Stimulated activated CD8-positive, alpha-beta memory T cell treated with anti-CD3 and anti-CD28 coated beads, Interleukin-15, amount 100 ng/mL, for 4 hours (primary cell): ENCODE measurements at places on chromosomes 7 and 10.

- DNase-seq = no peak
Observed at GRCh38 chr10:104441329-104442000, 87.8 kb downstream of the CFAP58 start.

GRCh38 chr10:124380256-124380995 is 38.3 kb downstream of the OAT start:
- DNase-seq = no peak

- DNase-seq = no peak
Observed at GRCh38 chr7:34849986-34850385, 187.3 kb downstream of the DPY19L1 start.

GRCh38 chr7:91043924-91044645 is 220.1 kb upstream of the FZD1 start:
- no peak for DNase-seq

GRCh38 chr10:12418000-12418399 is 68.7 kb downstream of the CAMK1D start:
- no peak for DNase-seq

GRCh38 chr7:94856643-94857042 is 50.8 kb upstream of the PPP1R9A start:
- DNase-seq = no peak

DNA sequence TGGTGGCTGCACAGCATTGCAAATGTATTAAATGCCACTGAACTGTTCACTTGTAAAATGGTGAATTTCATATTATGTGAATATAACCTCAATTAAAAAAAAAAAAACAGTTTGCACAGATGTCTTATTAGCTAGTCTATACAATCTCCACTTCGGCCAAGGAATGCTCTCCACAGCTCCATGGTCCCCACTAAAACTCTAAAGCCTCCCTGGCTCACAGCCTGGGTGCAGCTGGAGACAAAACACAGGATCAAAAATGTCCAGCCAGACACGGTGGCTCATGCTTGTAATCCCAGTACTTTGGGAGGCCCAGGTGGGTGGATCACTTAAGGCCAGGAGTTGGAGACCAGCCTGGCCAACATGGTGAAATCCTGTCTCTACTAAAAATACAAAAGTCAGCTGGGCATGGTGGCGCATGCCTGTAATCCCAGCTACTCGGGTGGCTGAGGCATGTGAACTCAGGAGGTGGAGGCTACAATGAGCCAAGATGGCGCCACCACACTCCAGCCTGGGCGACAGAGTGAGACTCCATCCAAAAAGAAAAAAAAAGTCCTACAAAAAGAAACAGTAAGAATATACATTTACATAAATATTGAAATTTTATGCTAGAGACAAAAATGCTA is 66.0 kb downstream of the SRPK2 start:
- no peak for DNase-seq

- DNase-seq = no peak
Observed at GRCh38 chr10:129709627-129710509, 242.8 kb downstream of the MGMT start.

GRCh38 chr10:84294766-84295447 is 33.5 kb upstream of the CCSER2 start:
- DNase-seq = no peak

- no peak for DNase-seq
Observed at GRCh38 chr10:132264966-132265889, 42.5 kb downstream of the STK32C start.

DNA sequence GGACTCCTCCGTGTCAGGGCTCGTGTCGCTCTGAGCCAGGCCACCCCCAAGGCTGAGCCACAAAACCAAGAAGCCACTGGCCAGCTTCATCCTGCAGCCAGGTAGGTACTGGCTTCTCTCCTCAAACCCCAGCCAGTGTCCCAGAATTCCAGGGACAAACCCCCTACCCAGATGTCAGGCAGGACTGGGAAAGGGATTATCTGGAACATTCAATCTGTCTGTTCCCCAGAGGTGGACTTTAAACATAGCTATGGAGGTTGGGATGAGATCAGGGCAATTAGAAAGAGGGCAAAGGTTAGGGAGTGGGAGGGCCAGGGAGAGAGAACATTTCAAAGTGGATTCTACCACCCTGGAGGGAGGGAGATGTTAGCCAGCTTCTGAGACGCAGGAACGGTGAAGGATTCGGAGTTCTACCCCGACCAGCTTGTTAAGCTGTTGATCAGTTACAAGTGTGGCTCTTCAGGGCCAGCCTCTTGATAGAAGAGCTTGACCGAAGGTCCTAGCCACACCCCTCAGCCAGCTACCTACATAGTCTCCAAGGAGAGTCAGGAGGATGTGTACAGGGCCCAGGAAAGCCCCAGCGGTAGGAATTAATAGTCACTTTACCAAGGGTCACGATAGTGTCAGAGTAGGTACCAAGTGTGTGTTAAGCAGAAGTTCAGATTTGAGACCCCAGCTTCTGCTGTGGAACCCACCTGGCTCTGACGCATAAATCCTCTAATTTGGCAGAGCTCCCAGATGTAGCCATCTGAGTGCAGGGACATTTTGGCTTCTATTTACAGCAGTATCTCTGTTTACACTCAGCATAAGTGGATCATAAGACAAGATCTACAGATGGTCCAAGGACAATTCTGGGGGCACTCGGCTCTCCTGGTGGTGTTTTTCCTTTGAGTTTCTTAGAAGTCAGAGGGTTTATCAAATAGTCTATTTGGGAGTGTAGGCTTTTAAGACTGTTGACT is at the start of gene PLA2G12B:
PLA2G12B (minus strand) TSS at position 211 of the 959 bp plus-strand sequence; CDS start at position 90, 121 bp downstream.
- DNase-seq = no peak

- no peak for DNase-seq
Observed at GRCh38 chr7:155213955-155214740, 83.5 kb upstream of the INSIG1 start.

DNA sequence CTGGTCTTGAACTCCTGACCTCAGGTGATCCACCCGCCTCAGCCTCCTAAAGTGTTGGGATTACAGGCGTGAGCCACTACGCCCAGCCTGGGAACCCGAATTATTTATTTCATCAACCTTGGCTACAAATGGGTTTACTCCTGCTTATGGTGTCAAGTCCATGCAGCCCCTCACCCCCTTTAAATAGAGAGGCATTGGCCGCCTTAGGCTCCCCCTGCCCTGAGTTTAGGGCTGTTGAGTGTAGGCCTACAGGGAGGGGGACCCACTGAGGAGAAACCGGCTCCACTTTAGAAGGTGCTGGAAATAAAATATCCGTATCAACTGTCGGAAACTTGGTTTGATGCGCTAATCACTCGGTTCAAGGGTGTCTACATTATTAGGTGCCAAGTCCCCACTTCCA is 8.7 kb upstream of the SP8 start:
- DNase-seq = no peak

DNA sequence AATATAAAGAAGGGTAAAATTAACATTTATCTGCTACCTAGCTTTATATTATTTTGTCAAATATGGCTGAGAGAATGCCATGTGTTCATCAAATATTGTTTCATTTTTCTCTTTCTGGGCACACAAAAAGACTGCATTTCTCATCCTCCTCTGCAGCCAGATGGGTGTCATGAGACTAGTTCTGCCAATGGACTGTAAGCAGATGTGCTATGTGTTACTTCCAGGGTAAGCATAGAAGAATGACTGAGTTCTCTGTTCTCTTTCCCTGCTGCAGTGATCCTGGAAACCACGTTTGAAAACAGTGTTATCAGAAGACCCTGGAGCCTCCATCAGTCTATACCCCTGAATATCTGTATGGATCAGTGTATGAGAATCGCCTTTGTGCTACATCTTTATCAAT is 24.1 kb upstream of the SLK start:
- DNase-seq = no peak

GRCh38 chr7:33556472-33556871 is 348.9 kb upstream of the BMPER start:
- no peak for DNase-seq

GRCh38 chr7:64849924-64850499 is 53.1 kb upstream of the ZNF273 start:
- no peak for DNase-seq

GRCh38 chr7:82851121-82851520 is 311.6 kb downstream of the PCLO start:
- DNase-seq = no peak

DNA sequence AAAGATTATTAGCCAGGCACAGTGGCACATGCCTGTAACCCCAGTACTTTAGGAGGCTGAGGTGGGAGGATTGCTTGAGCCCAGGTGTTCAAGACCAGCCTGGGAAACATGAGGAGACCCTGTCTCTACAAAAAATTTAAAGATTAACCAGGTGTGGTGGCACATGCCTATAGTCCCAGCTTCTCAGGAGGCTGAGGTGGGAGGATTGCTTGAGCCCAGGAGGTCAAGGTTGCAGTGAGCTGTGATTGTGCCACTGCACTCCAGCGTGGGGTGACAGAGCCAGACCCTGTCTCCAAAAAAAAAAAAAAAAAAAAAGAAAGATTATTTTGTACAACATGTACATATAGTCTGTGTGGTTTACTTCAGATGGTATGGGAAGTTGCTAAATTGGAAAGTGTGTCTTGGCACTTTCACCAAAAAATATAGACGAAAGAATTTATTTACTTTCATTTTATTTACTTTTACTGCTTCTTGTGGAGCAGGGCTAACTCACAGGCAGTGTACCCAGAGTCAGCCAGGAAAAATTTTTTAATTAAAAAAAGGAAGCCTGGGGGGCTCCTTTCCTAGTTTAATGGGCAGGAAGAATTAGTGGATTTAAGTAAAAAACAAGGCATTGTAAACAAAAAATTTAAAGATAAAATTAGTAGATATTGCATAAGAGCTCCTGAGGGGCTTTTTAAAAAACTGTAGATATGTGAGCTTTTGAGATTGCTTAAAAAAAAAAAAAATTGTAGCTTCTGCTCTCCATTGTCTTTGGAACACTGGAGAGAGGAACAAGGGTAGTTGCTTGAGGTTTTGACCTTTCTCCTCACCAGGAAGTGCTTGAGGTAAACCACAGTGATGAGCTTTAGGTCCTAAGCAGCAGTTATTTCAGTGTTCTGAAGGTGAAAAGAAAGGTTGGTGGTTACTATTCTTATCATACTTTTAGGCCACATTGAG is 44.6 kb upstream of the VDAC2 start:
- no peak for DNase-seq

DNA sequence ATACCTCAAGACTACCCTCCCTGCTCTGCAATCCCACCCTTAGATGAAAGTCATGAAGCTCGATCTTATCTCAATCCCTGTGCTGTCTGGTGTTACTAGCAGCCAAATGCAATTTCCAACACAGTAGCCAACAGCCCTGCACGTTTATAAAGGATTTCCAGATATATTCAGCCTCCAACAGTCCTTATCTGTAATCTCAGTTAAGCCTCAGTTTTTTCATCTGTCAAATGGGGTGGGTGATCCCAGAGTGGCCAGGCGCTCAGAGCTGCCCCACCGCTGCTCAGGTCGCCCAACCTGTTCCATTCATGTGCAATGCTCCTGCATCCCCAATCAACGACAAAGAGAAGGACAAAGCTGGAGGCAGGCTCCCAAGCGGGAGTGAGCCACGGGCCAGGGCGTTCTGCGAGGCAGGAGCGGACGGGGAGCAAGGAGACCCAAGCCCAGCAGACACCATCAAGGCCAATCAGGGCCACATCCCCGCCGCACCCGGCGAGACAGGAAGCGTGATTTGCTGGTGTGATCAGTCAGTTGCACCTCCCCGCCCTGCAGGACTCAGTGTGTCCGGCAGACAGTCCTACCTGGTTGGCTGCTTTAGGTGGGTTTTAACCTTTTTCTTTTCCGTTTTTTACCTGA is 19.7 kb downstream of the PDGFA start:
- DNase-seq = no peak

DNA sequence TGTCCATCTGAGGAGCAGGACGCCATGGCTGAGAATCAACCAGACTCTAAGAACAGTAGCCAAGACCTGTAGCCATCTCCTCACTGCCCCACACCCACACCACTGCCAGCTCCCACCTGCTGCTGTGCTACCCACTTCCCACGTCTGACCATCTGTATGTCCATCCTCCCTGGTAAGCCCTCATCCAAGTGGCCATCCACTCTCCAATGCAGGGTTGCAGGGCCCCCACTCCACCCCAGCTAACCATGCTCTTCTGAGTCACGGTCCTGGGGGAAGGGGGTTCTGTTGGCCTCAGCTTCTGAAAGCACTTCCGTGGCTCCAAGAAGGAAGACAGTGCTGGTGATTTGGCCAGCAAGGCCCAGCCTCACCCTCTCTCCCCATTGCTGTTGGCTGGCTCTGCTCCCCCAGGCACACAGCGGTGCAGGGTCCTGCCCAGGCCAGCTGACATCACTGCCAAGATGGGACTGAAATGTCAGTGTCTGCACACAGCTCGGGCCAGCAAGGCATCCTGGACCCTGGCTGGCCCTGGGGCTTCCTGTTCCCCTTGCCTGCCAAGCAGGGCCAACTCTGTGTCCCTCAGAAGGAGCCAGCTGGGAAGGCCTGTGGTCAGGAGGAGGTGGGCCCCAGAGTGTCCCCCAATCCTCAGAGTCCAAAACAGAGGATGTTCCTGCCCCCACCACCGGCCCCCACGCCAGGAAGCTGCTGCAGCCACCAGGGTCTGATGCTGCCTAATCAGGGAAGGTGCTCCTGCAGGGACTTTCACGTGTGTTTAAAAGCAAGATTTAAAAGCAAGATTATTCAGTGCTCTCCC is 17.5 kb downstream of the RASGEF1A start:
- DNase-seq = no peak

- DNase-seq = no peak
Observed at GRCh38 chr7:11749629-11750028, 82.4 kb downstream of the THSD7A start.

GRCh38 chr7:79175374-79175773 is 278.1 kb downstream of the MAGI2 start:
- DNase-seq = no peak

- no peak for DNase-seq
Observed at GRCh38 chr10:117107238-117107637, 30.8 kb downstream of the VAX1 start.

DNA sequence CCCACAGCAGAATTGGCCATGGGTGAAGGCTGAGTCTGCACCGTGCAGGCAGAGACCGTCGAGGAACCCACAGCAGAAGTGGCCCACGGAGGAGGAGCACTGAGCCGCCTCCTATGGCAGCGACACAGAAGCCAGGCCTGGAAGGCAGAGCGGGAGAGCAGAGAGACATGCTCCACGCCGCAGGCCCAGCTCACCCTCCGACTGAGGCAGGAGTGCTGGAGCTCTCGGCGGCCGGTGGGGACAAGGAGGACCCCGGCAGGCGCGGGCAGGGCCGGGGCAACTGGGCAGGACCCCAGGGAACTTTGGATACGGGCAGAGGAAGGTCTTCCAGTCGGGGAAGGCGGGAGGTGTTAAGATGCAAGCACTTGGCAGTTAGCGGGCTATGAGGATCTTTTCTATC is 420.4 kb downstream of the DNAJB6 start:
- no peak for DNase-seq

DNA sequence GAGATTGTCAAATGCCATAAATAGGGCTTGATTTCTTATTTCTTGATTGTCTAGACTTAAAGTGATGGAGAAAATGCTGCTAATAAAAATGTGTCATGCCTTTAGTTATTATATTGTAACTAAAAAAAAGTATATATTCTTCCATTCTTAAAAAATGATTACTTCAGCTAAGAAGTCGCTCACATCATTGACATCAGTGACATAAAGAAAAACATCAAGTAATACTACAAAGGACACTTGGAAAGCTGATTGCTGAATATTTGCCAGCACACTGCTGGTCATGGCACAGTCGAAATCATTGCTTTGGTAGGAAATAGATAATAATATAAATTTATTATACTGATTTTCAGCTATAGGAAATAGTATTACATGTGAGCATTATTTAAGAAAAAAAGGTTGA is 62.6 kb downstream of the LOXL4 start:
- DNase-seq = no peak
